Esophagus squamous epithelium (tissue), 5 donors: ENCODE measurements at places on chromosomes 5 and 9. TPM values are rescaled to one million over a fixed set of nuclear protein-coding genes. Genes with fewer than 3 reads are reported as not detected.

Gene SEC24A
- total RNA-seq: 23.5 TPM

Gene BAAT
- total RNA-seq: not detected

Gene SLC45A2
- total RNA-seq: not detected

Gene SEMA5A
- 9.4 TPM for total RNA-seq

Gene SPINK1
- total RNA-seq: not detected

Gene C5orf63
- total RNA-seq: 3.7 TPM
